ENCODE measurements at places on chromosomes 12 and 14.

GRCh38 chr14:35292770-35293561 is 784 bp downstream of the PSMA6 start:
- no peak for DNase-seq

DNA sequence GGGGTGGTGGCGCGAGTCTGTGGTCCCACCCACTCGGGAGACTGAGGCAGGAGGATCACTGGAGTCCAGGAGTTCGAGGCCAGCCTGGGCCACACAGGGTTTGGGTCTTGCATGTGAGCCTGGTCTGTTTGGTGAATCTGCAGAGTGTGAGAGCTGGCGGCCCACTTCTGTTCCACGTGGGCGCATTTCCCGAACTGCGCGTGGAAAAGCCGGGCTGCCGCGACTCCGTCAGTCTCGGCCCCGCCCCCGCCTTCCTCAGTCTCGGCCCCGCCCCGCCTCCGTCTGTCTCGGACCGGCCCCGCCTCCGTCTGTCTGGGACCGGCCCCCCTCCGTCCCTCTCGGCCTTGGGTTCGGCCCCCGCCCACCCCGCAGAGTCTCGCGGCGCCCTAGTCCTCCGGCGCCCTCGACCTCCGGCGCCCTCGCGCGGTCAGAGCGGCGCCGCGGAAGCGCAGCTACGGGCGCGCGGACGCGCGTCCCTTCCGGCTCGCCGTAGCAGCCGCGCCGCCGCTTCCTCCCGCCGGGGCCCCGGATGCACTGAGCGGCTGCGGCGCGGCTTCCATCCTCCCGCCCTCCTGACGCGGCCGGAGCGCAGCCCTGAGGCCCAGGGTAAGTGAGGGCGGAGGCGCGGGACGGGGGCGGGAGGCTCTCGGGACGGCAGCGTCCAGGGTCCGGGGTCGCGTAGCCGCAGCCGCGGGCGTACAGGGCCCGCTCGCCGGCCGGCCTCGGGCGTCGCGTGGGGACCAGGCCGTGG is at the start of gene EP400:
Gene EP400 (plus strand): TSS at position 512 of the 751 bp plus-strand sequence. CDS start 10,678 bp downstream, outside the sequence.
- peak; percentile 95 for DNase-seq

GRCh38 chr14:68335312-68335711 is 457.6 kb downstream of the ZFP36L1 start:
- no peak for DNase-seq

DNA sequence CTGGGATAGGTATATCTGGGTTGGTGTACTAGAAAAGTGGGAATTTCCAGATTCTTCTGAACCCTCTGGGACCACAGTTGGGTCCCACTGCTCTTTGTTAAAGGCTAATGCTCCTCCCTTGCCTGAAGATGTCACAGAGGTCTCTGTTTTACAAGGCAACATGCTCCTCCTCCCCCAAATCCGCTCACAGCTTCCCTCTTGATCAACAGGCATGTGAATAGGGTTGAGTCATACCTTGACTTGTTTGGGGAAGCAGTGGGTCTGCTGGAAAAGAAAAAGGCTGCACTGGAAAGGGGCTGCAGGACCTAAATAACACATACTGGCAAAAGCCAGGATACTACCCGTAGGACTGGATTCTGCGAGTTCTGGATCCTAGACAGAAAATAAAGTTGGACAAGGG is 165.4 kb upstream of the TMEM260 start:
- DNase-seq: no peak
